HuH-7 (cell line): ENCODE measurements at places on chromosomes 13 and 19.

DNA sequence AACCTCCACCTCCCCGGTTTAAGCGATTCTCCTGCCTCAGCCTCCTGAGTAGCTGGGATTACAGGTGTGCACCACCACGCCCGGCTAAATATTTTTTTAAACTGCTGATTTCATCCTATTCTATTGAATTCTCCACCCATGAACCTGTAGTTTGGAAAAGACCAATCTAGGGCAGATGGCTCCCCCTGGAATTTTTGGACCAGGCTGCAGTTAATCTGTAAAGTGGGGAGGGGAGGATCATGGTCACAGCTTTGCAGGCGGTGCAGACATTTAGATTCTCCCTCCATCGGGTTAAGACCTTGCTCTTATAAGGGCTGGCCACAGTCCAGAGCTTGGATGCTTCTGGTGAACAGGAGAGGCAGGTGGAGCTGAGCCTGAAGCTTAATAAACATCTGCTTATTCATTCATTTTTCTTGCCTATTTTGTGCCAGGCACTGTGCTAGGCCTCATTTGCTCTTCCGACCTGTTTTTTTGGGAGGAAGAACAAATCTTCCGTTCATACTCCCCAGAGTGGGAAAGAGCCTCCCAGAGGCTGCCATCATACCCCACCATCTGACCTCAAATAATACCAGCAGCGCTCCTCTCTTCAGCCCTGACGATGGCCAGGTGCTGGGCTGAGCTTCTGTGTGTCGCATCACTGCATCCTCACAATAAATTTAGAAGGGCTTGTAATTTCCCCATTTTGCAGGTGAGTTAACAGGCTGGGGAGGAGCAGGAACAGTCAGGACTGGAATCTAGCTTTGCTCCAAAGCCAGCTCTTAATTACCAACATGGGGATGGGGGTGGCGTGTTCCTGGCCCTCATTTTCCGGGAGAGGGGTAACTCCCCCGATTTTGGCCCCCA is 902 bp upstream of the CCDC106 start:
- DNase-seq = no peak

DNA sequence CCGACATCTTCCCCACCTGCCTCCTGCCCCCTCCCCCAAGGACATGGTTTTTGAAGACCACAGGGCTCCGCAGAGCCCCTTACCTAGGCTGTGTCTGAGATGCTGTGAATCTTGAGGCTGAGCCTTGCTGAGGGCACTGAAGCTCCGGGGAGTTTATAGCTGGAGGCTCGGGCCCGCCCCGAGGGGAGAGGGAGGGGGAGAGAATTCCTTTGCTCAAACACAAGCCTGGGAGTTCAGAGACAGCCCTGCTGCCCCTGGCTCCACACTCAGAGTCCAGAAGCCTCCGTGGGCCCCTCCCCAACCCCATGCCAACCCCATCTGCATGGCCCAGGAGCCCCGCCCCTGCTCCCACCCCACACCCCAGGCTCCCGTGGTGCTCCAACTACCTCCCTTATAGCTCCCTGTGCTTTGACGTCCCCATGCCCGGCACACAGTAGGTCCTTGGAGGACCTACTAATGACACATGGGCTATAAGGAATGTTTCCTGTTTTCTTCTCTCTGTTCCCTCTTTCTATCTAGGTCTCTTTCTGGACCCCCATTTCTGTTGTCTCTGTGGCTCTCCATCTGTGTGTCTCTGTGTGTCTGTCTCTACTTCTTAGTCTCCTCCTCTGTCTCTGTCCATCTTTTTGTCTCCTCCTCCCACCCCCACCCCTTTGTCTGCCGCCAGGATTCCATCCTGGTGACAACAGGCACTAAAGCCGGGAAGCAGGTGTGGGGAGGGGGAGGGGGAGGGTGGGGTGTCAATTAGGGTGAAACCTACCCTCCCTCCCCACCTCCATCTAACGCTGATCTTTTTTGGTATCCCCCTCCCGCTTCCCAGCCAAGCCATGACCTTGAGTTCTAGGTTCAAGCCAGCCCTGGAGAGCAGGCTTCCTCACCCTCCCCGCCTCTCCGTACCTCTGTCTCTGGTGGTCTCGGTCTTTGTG is at the start of gene TNNT1:
Gene TNNT1, minus strand, starts transcription at position 129 of the 926 bp plus-strand sequence. CDS start 2,049 bp downstream, outside the sequence.
- no peak for DNase-seq

GRCh38 chr13:109747524-109747923 is 38.9 kb downstream of the IRS2 start:
- DNase-seq = no peak

- peak; percentile 75 for DNase-seq
Measured at GRCh38 chr19:44903602-44904425, 1.8 kb upstream of the APOE start.

DNA sequence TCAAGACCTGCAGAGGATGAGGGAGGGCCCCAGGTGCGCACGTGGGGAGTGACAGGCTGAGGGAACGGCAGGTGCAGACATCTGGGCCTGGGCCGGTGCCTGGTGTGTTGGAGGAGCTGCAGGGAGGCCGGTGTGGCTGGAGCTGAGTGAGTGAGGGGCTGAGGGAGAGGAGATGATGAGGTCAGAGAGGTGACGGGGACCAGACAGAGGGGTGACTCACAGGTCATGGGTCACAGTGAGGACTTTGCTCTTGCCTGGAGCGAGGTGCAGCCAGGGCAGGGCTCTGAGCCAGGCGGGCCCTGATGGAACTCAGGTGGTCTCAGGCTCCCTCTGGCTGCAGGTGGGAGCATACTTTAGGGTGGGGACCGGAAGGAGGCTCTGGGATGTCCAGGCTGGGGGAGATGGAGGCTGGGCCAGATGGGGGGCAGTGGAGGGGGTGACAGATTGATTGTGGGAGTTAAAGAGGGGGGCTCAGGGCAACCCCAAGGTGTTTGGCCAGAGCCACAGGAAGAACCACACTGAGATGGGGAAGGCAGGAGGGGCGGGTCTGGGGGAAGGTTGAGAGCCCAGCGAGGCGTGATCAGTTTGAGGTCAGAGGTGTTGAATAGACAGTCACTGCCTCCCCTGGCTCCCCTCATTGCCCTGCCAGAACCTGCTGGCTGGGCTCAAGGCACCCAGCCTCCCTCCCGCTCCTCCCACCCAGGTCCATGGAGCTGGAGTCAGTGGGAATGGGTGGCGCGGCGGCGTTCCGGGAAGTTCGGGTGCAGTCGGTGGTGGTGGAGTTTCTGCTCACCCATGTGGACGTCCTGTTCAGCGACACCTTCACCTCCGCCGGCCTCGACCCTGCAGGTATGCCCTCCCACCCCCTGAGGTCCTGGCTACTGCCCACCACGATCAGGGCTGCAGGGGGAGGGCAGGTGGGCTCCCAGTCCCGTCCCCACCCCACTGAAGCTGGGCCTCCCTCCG is 8.4 kb downstream of the ARHGAP33 start:
- no peak for DNase-seq

DNA sequence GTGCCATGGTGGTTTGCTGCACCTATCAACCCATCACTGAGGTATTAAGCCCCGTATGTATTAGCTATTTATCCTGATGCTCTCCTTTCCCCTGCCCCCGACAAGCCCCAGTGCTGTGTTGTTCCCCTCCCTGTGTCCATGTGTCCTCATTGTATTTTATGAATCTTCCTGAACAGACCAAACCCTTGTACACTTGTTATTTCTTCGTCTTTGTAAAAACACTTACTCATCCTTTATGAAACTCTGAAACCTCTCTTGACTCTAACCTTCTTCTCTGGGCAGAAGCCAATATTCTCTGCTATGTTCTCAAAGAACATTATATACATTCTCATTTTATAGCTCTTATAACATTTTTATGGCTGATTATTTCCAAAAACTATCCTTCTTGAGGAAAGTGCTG is 746.9 kb downstream of the EFNB2 start:
- DNase-seq = no peak

- DNase-seq = no peak
Measured at GRCh38 chr13:74398599-74398998, 264.4 kb upstream of the KLF12 start.

- DNase-seq = peak; percentile 87
Measured at GRCh38 chr13:112893570-112894422, 75.2 kb upstream of the MCF2L start.

- no peak for DNase-seq
Measured at GRCh38 chr13:31352467-31352866, 152.7 kb downstream of the B3GLCT start.

DNA sequence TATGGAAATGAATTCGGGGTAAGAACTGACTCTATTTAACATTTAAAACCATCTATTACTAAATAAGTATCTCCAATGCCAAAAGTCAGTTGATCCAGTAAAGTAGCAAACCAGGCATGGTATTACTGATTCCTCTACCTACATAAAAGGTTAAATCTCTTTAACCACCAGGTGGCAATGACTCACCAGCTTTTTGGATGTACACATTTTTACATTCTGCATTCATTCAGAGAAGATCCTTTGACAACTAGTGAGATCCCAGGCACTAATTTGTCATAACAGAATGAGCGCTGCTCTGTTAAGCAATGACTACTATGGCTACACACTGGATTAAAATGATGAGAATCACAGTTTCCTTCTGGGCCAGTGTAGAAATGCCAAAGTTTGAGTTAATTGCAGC is 329.8 kb upstream of the GPC6 start:
- peak; percentile 1 for DNase-seq

DNA sequence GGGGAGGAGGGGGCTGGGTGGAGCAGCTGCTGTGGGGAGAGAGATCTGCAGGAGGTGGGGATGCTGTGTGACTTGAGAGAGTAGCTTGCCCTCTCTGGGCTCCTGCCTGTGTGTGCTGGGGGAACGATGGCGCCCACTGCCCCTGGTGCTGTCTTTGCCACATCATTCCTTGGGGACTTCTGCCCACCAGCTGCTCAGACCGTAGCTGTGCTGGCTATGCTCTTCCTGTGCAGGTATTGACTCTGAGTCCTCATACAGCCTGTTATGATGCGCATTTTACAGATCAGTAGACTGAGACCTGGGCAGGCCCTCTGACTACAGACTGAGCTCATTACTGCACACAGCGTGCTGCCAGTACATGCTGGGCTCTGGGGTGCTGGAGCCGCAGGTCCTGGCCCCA is 51.1 kb downstream of the DNM2 start:
- no peak for DNase-seq

GRCh38 chr19:29503140-29503758 is 22.5 kb upstream of the VSTM2B start:
- DNase-seq = no peak

DNA sequence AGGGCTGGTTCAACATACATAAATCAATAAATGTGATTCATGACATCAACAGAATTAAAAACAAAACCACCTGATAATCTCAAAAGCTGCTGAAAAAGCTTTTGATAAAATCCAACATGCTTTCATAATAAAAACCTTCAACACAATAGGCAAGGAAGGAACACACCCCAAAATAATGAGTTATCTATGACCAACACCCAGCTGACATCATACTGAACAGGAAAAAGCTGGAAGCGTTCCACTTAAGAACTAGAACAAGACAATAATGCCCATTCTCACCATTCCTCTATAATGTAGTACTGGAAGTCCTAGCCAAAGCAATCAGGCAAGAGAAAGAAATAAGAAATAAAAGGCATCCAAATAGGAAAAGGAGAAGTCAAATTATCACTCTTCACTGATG is 116.2 kb upstream of the FREM2 start:
- DNase-seq = no peak

DNA sequence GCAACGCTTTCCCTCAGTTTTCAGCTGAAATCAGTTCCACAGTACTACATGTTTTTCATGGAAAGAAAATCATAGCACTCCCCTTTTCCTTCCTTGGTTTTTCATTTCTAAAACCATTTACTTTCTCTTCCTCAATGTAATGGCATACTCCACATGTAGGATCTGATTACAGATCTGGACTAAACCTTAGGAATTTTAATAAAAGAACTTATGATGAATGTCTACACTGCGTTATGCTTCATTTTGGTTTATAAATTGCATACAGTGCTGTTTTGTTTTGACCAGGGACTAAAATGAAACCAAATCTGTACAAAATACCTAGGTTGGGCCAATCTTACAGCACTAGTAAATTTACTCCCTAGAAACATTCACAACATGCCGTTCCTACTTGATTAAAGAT is 589.9 kb downstream of the TBC1D4 start:
- no peak for DNase-seq

DNA sequence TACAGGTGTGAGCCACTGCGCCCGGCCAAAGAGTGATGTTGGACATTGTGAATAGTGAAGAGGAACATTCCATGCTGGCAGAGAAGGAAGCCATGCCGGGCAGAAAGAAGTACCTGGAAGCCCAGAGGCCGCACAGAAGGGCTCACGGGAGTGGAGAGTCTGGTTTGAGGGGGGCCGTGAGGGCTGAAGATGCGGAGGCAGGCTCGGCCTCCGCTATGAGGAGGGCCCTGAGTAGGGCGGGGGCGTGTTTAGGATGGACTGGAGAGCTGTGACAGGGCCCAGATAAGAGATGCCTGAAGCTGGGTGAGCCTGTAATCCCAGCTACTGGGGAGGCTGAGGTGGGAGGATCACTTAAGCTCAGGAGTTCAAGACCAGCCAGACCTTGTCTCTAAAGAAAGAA is 1.6 kb downstream of the JOSD2 start:
- no peak for DNase-seq

- no peak for DNase-seq
Measured at GRCh38 chr13:99467764-99468163, 33.5 kb upstream of the TM9SF2 start.

DNA sequence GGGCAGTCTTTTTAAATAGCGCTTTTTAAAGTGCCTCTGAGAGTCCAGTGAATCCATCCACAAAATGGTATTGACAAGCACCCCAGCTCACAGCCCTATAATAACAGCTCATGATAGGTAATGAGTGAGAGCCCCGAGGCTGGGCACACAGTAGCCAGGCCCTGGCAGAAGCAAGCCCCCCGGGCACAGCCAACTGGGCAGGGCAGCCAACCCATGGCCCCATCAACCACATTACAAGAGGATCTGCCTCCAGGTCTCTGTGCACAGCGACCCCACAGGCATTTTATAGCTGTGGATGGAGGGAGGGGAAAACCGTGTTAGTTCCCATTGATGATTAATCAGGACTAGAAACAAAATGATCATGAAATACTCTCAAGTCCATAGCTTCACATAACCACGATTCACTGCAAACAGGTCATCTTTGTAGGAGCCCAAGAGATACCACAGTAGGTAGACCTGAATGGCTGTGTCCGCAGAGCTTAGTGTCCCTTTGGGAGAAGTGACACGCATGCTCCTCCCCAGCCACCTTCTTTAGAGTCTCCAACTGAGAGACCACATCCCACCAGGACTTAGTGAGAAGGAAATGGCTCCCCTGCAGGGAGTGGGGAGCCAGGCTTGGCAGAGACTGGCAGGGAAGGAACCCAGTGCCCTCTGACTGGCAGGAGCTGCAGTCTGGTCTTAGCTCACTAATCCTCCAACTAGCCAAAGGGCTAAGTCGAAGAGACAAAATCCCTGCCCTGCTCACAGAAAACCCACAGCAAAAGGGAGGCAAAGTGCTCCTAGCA is 4.3 kb upstream of the VSTM2B start:
- no peak for DNase-seq

- no peak for DNase-seq
Measured at GRCh38 chr19:39194832-39195542, 1.8 kb upstream of the NCCRP1 start.
